ENCODE measurements at places on chromosomes 6 and 20. TPM values are rescaled to one million over a fixed set of nuclear protein-coding genes. Genes with fewer than 3 reads are reported as not detected.
A peak's percentile ranks its signal among the peaks of the same experiment; 100 is the strongest.

DNA sequence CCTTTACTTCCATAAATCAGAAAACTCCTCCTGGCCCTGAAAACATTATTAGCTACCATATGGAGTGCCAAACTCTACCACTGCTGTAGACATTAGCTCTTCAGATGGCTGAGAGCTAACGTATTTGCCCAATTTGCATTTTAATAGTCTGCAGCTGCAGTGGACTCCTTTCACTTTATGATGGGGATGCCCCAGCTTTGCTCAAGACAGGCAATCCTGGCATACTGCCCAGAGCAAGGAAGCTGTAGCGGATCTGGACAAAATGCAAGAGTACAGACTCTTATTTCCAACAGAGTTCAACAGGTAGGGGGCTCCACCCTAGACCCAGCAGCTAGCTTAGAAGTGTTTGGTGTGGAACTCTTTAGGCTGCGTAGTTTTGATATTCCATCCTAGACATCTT lies 246.7 kb downstream of the FOXC1 start:
- H3K36me3 ChIP-seq = no peaks in the 10 kb centered on the region
- H3K27me3 ChIP-seq = no peaks in the 10 kb centered on the region
- no peak overlapping the region for H3K4me3 ChIP-seq
- no peak for DNase-seq
- no peak overlapping the region for H3K27ac ChIP-seq

DNA sequence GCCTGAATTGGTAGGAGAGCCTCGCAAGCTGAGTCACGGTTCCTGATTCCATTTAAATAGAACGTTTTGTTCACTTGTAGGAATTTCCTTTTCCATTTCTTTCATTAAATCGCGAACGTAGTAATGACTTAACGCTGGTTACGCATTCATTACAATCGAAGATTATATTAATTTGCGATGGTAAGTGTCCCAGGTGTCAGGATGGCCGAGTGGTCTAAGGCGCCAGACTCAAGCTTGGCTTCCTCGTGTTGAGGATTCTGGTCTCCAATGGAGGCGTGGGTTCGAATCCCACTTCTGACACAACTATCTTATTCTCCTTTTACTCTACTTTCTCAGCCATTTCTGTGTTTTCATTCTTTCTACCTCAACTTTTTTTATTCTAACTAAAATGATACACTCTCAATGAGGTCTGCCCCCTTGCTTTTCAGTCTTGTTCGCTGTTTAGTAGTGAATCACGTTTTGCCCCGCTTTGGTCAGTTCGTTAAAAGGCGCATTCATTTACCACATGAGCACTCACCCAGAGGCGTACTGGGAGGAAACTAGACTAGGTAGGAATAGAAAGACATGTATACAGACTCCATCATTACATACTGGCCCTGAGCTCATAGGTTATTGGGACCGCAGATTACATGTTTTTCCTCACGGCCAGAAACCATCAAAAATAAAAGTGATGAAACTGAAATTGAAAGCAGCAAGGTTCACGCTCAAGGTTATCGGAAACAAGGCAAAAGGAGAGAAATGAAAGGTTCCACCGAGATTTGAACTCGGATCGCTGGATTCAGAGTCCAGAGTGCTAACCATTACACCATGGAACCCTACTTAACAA lies 17.3 kb upstream of the TRIM27 start:
- peak overlapping the region; percentile 65 for H3K4me3 ChIP-seq
- DNase-seq = peak; percentile 79
- no peaks in the 10 kb centered on the region for H3K36me3 ChIP-seq
- H3K27ac ChIP-seq = peak overlapping the region; percentile 51
- no peaks in the 10 kb centered on the region for H3K27me3 ChIP-seq

DNA sequence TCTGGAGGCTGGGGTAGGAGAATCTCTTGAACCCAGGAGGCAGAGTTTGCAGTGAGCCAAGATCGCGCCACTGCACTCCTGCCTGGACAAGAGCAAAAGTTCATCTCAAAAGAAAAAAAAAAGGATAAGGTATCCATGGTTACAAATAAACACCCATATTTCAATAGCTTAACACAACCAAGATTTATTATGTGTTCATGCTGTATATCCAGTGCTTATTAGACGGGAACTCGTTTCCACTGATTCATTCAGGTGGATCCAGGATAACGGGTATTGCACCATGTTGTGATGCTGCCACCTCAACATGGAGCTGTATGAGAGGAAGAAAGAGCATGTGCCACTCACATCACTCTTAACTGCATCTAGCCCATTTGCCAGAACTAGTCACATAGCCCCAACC lies 69.1 kb upstream of the HIVEP1 start:
- no peaks in the 10 kb centered on the region for H3K27me3 ChIP-seq
- no peaks in the 10 kb centered on the region for H3K4me1 ChIP-seq
- H3K36me3 ChIP-seq = no peaks in the 10 kb centered on the region
- H3K27ac ChIP-seq = no peak overlapping the region

The SLC35D3 gene
- not detected for total RNA-seq

The BCAS4 gene
- total RNA-seq = 18.9 TPM

The SLC22A7 gene
- not detected for total RNA-seq

All from HCT116 (cell line).